Fibroblast of skin of abdomen (primary cell): ENCODE measurements at places on chromosomes 11 and 22.

- no peak for DNase-seq
These were observed 123.3 kb downstream of the RRAS2 start for GRCh38 chr11:14235701-14236100.

GRCh38 chr11:89540826-89541225 lies 49.7 kb upstream of the NOX4 start:
- no peak for DNase-seq

DNA sequence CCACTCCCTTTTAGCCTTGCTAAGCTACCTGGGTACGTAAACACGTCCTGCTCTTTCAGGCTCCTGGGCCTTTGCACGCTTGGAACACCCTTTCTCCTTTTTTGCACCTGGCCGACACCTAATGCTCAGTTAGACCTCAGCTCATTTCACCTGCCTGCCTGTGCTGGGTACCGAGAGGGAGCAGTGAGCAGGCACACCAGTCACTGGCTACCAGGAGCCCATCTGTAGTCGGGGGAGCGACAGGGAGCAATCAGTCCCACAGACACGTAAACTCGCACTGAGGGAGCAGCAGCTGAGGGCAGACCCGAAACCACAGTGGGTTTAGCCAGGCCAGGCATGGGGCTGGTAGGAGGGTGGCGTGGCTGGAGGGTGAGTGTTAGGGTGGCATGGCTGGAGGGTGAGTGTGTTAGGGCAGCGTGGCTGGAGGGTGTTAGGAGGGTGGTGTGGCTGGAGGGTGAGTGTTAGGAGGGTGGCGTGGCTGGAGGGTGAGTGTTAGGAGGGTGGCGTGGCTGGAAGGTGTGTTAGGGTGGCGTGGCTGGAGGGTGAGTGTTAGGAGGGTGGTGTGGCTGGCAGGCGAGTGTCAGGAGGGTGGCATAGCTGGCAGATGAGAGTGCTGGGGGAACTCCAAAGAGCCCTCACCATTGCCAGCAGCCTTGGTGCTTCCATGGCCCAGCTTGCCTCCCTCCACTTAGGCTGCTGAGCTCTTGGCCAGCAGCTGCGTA lies 6.4 kb upstream of the GTSE1 start:
- DNase-seq: no peak

GRCh38 chr22:33917744-33918406 lies 2.4 kb downstream of the LARGE1 start:
- DNase-seq: peak; percentile 39

GRCh38 chr11:124896071-124896750 lies 1.5 kb downstream of the ROBO4 start:
- DNase-seq: peak; percentile 31

DNA sequence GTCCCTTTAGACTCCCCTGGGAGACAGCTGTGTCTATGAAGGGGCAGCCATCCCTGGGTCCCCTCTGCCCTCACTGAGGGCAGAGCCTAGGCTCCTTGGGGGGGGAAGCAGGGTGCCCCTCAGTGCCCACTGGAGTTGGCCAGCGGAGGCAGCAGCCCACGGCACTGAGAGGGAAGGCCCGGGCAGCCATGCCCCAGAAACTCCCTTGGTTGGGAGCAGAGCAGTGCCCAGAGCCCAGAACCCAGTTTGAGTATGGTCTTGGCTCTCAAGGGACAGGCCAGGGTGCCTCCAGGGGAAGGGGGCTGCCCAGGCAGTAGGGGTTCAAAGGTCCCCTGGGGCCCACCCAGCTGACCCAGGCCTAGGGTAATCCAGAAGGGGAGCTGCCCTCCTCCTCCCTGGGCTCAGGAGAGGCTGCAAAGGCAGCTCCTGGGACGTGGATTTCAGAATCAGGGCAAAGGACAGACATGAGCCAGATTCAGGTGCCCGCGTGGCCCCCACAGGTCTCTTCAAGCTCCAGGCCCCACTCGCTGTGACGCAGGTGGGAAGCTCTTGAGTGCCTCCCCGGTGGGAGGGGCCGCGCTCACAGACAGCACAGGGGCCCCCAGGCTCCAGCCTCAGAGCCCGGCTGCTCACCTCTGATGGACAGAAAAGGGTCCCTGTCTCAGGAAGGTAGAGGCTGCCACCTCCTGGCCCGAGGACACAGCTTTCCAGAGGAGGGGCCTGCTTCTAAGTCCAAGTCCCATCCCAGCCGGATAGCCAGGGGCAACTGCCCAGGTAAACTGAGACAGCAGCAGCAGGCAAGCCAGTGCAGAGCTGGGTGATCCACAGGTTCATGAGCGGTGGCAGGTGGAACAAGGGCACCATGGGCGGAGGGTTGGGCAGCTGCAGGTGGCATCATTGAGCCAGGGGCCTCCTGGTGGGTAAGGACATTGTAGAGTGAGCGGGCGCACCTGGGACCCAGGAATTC lies 2.6 kb downstream of the C11orf21 start:
- no peak for DNase-seq

- peak; percentile 27 for DNase-seq
These were observed 710 bp upstream of the THY1 start for GRCh38 chr11:119423509-119424254.

- no peak for DNase-seq
These were observed 668.7 kb downstream of the BRD1 start for GRCh38 chr22:49158741-49159564.

- DNase-seq: no peak
These were observed 393.7 kb downstream of the TMEM135 start for GRCh38 chr11:87431392-87431791.
